Posterior vena cava (tissue), 2 donors: ENCODE measurements at places on chromosomes 1 and 21.

GRCh38 chr1:192550922-192551534 lies 24.5 kb upstream of the RGS1 start:
- DNase-seq = no peak

DNA sequence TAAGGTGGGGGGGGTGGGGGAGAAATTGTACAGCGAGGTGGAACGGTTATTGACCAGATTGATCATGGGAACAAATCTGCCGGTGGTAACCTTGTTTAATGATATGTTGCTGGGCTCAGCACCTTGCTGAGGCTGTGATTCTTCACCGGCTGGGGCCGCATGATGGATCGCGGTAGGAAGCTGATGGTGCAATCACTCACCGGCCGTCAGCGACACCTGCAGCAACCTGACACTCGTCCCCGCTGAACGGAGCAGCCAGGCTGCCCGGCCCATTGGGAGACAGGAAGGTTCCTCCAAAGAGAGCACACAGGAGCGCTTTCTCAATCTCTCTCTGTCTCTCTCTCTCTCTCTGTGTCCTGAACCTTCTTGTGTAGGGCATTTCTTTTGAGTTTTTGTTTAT lies 128.5 kb upstream of the RRP15 start:
- DNase-seq = no peak

GRCh38 chr1:97144527-97144926 lies 422.9 kb downstream of the PTBP2 start:
- DNase-seq = no peak

- no peak for DNase-seq
These were observed 48.4 kb downstream of the WLS start for GRCh38 chr1:68183895-68184294.

- DNase-seq = peak; percentile 83
These were observed 2.0 kb downstream of the LORICRIN start for GRCh38 chr1:153261281-153262069.

- DNase-seq = no peak
These were observed 24.4 kb upstream of the FAAH start for GRCh38 chr1:46369542-46370213.

DNA sequence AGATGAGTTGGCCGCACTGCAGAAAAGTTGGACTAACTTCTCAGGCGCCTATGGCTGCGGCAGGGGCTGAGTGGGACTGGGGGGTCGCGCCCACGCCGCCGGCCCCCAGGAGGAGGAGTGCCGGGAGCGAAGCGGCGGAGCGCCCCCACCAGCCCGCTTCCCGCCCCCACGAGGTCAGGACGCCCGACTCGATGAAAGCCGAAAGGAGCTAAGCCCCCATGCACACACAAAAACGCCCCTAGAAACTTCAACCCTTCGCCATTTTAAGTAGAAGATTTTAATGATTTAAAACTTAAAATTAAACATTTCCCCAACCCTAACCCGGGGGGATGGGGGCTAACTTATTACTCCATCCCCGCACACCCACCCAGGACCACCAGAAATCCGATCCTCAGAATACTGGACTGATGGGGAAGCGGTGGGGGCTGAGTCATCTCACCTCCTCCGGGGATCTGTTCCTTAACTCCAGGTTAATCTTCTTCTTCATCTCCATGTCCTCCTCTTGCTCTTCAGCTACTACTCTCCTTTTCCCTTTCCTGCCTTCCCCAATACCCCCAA lies 539 bp downstream of the ANP32E start:
- DNase-seq = peak; percentile 81

GRCh38 chr1:153679337-153680119 lies 1.0 kb downstream of the NPR1 start:
- DNase-seq = no peak

DNA sequence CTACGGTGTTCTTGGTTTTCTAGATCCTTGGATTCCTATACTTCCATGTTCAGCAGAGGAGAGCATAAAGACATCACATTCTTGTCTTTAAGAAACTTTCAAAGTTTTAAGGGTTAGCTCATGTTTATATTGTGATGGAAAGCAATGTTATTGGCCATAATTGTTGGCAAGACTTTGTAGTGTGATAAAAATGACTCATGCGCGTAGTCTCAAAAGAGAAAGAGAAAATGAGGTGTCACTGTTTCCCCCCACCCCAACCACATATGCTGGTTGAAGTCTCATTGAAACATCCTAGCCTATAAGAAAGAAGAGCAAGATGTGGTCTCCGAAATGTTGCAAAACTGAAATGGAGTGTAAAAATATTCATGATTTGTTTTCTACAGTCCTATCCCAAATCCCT lies 348.8 kb downstream of the PTBP2 start:
- no peak for DNase-seq

DNA sequence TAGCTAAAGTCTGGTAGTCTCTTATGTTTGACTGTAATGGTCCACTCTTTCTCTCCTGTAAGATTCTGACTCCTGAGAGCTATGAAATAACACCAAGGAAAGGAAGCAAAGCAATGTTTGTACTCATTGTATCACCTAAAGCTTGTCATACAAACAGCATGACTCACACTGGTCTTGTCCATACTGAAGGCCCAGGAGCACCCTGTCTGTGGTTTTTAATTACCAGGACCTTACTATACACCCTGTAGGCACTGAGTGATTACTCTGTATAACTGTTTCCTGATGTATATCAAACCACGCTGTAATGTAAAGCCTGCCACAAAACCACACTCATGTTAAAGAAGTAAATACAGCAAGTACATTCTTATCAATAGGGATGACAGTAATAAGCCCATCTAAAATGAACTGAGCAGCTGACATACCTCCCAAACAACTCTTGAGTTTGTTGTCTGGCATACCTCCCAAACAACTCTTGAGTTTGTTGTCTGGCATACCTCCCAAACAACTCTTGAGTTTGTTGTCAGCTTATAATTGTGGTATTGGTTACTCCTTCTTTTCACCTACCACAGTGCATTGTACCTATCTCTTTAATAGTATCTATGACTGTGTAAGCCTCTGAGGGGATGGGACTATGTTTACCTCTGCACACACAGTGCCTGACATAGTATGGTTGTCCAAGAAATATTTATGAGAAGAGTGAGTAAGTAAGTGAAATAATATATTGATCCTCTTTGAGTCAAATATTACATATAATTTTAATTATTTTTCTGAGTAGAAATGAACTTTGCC lies 11.6 kb upstream of the TNFSF18 start:
- DNase-seq = no peak

DNA sequence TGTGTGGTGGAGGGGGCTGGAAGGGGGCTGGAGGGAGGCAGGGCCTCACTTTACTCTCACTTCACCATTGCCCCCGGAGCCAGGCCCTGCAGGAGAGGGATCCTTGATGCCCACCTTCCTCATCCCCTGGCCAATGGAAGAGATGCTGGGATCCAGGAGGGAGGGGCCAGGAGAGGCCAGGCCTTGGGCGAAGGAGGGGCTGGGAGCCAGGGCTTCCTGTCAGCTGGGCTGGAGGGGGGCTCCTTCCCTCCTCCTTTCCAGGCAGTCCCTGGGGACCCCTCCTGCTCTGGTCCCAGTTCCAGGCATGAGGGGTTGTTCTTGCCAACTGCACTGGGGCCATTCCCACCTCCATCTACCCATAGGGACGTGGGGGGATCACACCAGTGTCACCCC lies 5.7 kb downstream of the AHDC1 start:
- DNase-seq = no peak
